ENCODE measurements at places on chromosomes 13 and 19.

DNA sequence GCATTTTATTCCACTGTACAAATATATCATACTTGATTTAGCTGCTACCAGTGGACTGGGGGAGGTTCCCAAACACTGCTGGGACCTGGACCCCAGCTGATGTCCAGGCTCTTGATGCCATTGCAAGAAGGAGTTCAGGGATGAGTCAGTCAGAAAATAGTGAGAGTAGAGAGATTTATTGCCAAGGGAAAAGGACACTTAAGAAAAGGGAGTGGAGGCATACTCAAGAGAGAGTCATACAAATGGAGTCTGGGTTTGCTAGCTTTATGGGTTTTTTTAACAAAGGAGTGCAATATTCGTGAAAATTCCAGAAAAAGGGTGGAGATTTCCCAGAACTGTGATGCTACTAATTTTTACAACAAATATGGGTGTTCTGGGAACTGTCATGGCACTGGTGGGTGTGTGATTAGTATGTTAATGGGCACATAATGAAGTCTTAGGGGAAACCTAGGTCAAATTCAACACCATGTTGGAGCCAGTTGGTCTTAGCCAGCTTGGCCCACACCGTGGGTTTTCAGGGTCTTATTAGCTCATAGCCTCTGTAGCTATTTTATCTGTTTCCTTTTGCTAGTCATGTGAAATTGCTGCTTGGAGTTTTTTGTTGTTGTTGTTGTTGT, 36.2 kb downstream of the GPC6 start:
- DNase-seq: no peak

- DNase-seq: no peak
Measured at GRCh38 chr13:111122056-111122455, 6.9 kb downstream of the ARHGEF7 start.

- DNase-seq: peak; percentile 27
Measured at GRCh38 chr13:59776924-59777690, 386.6 kb downstream of the DIAPH3 start.

DNA sequence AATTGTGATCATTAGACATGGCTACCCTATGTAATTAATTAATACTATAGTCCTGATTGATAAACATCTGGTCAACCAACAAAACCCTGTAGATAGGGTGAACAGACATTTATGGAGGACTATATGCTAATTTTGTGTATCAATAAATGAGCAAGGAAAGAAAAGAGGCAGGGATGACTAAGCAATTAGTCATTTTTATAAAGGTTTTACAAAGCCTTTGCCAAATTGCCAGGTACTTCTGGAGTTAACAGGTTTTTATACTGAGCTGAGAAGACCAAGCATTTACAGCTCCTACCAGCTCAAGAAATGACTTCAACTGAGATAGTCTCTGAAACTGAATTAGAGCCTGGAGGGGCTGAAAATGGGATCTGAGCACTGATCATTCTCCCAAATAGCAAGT, 186.8 kb upstream of the PRR20A start:
- DNase-seq: no peak

DNA sequence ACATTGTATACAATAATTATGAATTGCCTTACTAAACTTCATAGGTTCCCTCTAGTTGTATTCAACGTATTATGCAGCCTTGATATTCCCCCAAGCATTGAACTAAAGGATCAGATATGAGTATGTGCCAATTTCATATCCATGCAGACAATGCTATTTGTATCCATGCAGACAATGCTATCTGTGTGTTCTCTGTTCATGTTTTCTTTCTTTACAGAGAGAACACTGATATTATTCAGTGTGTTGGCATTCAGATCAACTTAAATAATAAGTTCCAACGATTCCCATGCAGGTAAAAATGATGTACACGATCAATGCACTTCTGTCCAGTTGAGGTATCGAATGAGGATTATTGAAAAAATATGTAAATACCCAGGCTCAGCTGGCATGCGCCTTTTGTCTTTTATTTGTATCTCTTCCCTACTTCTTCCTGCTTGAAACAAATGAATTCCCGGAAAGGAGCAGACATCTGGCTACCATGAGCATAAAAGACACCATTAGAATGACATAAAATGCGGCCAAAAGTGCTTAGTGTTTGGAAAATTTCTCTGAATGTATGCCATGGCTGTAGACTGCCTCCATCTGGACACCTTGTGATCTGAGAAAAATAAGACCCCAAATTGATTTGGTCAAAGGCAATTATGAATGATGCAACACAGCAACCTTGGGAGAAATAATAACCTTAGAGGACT, 731.5 kb downstream of the SLITRK1 start:
- DNase-seq: no peak

GRCh38 chr19:12936582-12936981, 1.8 kb upstream of the CALR start:
- no peak for DNase-seq

DNA sequence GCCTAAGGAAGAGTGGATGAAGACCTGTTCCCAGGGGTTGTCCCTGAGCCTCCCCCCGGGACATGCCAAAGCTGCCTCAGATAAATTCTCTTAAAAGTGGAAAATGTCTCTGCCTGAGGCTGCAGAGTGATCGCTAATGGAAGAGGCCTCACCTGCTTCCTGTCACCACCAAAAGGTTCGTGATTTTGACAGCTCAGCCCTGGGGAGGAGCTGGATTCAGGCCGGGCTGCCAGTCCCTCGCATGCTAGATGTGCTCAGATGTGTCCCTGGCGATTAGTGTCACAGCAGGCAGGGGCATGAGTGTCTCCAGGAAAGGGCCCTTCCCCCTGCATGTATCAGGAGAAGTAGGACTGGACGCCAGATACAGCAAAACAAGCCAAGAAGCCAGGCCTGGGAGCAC, 626.5 kb downstream of the UQCRFS1 start:
- DNase-seq: no peak

- DNase-seq: no peak
Measured at GRCh38 chr19:10268071-10268470, 2.8 kb upstream of the ICAM1 start.

GRCh38 chr19:55493645-55494171, 5.5 kb downstream of the SSC5D start:
- DNase-seq: no peak

GRCh38 chr13:73520566-73521289, 461.9 kb downstream of the KLF5 start:
- DNase-seq: no peak

DNA sequence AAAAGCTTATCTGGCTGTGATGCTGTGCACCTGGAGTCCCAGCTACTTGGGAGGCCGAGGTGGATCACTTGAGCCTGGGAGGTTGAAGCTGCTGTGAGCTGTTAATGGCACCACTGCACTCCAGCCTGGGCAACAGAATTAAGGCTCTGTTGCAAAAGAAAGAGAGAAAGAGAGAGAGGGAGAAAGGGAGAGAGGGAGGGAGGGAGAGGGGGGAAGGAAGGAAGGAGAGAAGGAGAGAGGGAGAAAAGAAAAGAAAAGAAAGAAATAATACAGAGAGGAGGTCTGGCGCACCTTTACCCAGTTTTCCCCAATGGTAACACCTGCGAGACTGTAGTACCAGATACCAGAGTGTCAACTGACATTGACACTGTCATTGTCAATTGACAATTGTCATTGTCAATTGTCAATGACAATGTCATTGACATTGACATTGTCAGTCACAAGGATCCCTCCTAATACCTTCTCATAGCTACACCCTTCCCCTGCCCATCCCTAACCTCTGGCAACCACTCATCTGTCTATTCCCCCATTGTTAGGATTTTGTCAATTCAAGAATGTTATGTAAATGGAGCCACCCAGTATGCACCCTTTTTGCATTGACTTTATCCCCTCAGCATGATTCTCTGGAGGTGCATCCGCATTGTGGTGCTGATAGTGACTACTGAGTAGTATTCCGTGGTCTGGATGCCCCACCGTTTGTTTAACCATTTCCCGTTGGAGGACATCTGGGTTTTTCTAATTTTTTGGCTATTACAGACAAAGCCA, 21.3 kb downstream of the PAK4 start:
- DNase-seq: no peak

GRCh38 chr13:67138970-67139369, 91.2 kb downstream of the PCDH9 start:
- no peak for DNase-seq

- DNase-seq: no peak
Measured at GRCh38 chr19:4780860-4781259, 10.7 kb upstream of the FEM1A start.

DNA sequence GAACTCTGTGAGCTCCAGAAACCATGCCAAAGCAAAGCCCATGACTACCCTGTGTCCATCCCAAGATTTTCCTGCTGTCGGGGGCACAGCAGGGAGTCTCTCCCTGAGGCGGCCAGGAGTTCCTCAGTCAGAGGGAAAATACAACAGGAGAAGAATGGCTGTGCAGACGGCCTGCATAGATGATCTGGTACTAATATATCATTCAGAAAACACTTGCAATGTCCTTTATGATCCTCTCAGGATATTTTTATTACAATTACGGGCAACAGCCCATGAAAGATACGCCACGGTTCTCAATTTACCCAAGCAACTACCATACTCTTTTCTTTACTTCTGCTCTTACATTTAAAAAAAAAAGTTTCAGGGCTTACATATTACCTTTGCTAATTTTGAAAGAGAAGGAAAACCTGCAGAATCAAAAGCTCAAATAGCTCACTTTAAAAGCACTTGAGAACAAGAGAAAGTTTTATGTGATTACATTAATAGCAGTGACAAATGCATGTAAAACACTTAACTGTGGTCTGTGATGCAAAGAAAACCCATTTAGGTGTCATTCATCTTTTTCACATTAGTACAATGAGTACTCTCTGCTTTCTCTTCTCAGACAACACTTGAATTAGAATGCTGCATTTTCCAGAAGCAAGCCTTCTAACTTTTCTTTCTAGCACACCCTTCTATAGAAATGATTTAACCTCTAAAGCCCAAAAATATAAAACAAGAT, 460.8 kb downstream of the KLF5 start:
- DNase-seq: no peak

- no peak for DNase-seq
Measured at GRCh38 chr19:29636553-29637360, 28.5 kb upstream of the PLEKHF1 start.

GRCh38 chr19:38072776-38073750, 151.0 kb downstream of the DPF1 start:
- DNase-seq: no peak

DNA sequence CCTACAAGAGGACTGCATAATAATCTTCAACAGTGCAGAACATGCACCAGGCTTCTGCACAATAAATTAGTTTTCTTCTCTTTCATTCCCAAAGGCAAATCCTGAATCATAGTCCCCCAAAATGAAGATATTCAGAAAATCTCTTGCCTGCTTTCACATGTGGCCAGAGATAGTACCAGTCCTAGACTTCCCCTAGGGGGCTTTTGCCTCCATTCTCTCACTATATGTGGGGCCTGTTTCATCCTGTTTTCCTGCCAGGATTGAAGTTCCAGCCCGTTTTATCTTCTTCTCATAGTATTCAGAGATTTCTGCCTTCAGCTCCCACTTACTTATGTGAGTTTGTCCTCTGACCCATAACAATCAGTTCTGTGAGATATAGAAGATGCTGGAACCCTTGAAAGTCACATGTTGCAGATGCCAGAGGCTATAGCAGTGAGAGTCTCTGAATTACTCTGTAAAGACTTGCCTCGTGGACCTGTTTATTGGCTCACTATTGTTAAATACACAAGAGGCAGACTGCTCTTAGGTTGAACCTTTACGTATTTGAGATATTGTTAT, 421.9 kb upstream of the PCDH9 start:
- no peak for DNase-seq

DNA sequence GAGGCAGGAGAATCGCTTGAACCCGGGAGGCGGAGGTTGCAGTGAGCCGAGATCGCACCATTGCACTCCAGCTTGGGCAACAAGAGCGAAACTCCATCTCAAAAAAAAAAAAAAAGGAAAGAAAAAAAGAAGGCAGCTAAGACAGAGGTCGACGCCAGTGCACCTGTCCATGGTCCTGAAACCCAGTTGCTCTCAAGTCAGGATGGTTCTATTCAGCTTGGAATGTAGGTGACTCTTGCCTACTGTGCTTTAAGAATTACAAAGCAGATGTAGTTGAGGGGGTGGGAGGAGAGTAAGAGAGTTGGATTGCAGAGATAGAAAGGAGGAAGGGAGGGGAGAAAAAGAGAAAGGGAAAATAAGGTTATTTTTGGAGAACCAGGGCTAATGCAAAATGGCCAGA, 18.7 kb downstream of the CACNG7 start:
- DNase-seq: peak; percentile 2

DNA sequence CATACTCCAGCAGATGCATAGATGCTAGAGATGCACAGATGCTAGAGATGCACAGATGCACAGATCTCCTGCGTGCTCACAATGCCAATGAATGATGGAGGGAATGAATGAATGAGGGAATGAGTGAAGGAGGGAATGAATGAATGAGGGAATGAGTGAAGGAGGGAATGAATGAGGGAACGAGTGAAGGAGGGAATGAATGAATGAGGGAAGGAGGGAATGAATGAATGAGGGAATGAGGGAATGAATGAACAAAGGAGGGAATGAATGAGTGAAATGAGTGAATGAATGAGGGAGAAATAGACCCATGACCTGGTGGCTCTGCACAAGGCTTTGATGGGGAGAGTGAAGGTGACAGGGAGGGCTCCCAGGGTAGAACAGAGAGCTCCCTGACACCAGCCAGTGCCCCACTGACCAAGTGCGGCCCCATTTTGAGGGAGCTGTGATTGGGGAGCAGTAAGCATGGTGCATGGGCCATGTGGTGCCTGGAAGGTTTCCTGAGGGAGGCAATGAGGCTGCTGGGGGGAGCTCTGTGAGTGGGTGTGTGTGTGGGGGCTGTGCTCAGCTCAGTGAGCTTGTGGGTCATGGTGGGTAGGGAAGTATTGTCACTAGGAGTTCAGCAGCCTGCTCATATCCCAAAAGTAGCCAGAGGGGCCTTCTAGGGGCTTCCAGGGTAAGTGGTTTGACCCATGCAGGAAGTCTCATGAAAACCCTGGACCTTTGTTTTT, 12.7 kb downstream of the SLC27A1 start:
- DNase-seq: no peak

- DNase-seq: no peak
Measured at GRCh38 chr13:49975826-49976225, 21.0 kb upstream of the TRIM13 start.

DNA sequence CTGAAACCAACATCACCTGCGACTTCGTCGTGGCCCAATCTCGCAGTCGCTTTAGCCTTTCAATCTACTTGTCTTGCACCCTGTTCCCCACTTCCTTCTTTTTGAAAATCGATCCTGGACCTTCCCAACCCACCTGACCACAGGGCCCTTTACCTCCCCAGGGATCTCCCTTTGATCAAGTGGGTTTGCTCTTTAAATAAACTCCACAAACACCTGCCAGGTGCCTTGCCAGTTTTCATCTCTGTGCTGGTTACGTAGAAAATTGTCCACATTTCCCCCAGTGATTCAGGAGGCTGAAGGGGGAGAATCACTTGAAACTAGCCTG, 14.5 kb upstream of the RAB20 start:
- no peak for DNase-seq

GRCh38 chr13:22050951-22051563, 380.2 kb downstream of the FGF9 start:
- no peak for DNase-seq

DNA sequence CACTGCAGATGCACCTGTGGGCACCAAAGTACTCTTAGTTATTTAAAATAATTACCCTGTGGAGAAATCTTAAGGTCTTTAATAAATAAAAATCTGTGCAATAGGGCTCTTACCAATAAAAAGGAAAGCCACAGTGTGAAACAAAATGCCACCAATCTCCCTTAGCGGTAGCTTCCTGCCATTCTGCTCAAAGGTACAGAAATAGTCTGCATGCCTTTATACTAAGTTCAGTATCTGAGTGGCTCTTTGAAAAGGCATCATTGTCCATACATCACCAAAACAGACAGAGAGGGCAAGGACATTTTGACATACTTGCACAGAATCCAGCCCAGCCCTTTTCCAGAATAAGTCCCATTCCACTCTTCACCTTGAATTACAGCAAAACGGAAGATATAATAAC, 161.0 kb downstream of the KLF12 start:
- no peak for DNase-seq

- DNase-seq: peak; percentile 49
Measured at GRCh38 chr13:94435604-94436226, 43.8 kb downstream of the DCT start.

All from GM12865 (cell line).